ENCODE measurements at places on chromosomes 4 and X.

GRCh38 chrX:118714521-118714920, 12.9 kb upstream of the IL13RA1 start:
- no peak for DNase-seq

DNA sequence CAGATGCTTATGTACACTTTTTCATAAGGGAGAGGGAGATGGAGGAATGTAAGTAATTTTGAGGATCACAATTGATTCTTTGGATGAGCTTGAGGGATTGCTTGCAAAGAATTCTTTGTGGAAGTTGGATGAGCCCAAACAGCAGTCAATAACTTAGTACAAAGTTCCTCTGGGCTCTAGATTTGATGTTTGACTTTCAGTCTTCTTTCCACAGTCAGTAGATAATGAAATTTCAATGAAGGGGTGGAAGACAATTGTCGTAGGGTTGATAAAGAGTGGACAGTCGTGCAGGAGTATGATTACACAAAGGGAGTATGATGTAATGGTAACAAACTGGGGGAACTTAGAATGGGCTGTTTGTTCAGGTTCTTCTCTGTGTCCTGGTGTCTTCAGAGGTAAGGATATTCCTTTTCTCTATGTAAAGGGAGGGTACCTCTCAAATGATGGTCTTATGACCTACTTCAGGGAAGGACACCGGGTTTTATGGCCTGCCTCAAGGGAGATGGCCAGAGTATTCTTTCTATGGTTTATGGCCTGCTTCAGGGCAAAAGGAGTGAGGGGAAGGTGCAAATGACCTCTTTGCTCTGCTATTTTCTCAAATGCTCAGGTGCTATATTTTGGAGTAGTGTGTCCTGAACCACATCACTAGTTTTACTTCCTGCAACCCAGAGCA, 1.7 kb upstream of the ABRAXAS1 start:
- no peak for DNase-seq

DNA sequence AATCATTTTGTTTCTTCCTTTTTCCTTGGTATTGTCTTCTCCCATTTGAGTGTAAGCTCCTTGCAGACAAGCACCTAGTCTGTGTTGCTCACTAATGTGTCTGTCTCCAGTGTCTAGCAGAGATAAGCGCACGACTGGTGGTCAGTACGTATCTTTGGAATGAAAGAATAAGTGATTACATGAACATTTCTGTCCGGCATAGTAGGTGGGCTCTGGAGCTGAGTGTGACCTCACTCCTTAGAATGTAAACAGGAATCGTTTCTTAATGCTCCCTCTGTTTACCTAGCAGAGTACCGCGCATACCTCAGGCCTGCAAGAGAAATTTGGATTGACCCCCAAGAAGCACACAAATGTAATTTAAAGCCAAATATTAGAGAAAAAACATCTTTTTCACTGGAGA, 235.4 kb downstream of the MAML3 start:
- DNase-seq: no peak

- no peak for DNase-seq
These were observed 50.2 kb downstream of the PRKG2 start for GRCh38 chr4:81164623-81165416.

- DNase-seq: no peak
These were observed 258.9 kb upstream of the DDX53 start for GRCh38 chrX:22740836-22741235.

DNA sequence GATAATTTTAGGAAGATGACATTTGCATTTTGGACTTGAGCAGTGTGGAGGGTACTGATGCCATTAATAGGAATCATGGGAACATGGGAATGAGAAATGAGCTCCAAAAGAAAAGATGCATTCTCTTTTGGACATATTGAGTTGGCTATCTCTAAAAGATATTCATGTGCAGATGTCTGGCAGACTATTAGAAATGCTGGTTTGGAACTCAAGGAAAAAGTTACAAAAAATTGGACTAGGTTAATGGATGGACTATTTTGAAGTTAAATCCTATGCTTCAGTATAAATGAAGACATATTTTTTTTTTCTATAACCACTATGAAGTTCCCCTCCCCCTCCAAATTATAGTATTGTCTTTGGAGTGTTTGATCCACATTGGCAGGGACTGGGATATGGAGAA, 3.6 kb upstream of the LIMCH1 start:
- no peak for DNase-seq

DNA sequence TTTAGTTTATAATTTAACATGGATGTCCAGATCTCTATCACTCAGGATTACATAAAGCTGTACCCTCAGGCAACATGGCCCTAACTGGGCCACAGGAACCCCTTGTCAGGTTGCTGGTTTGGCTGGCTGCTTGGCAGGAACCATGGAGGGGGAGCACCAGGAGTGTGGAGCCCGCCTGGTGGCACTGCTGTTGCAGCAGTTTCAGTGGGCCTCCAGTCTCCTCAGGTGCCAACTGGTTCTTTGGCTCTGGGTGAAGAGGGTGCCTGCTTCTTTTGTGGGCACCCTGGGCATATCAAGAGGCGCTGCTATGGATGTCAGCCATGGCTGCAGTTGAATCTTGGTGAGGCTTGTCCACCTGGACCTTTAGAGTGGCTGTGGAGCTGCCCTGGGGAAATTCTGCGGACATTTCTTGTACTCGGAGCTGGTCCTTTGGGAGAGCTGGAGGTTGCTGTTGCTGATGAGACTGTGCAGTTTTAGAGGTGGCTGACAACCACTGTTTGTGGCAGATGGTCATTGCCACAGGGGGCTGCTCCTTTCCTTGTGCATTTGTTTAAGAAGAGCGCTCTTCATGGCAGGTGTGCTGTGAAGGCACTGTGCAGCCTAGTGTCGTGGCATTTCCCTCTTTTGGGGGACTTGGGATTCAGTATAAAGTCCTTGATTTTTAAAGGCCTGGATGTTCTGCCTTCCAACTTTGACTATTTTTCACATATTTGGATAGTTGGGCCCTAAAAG, 10.3 kb upstream of the SMIM14 start:
- no peak for DNase-seq

- no peak for DNase-seq
These were observed 129.7 kb downstream of the PLS3 start for GRCh38 chrX:115690511-115691216.

- DNase-seq: no peak
These were observed 13.3 kb upstream of the CD99 start for GRCh38 chrX:2677764-2678163.

DNA sequence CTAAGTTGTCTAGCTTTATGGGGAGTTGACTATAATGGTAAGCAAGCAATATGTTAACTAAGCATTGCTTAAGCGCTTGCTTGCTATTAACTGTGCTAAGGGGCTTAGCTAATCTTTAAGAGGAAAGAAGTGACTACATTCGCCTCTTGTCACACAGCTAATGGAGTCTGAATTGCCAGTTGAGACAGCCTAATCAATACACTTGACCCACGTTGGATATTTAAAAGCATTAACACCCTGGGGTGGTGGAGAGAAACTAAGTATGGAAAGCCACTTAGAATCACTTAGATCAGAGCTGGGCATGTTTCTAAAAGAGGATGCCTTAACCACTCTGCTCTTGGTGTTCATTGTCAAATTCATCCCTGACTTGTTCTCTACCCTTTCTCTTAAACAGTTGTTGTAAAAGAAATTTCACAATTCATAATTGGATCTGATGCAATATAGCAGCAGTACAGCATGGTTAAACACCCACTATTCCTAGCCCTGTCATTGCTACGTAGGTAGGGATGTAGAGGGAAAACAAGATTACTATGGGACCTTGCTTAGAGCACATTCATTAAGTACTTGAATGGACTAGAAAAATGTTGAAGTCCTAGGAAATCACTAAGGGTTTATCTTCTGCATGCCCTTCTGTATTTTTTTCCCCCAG, 3.5 kb downstream of the ZAR1 start:
- DNase-seq: no peak

- no peak for DNase-seq
These were observed 722 bp upstream of the TMEM33 start for GRCh38 chr4:41934514-41934900.

- DNase-seq: no peak
These were observed 52.2 kb upstream of the TLR3 start for GRCh38 chr4:186016796-186017195.

GRCh38 chrX:136691028-136691809, 43.3 kb downstream of the CD40LG start:
- no peak for DNase-seq

DNA sequence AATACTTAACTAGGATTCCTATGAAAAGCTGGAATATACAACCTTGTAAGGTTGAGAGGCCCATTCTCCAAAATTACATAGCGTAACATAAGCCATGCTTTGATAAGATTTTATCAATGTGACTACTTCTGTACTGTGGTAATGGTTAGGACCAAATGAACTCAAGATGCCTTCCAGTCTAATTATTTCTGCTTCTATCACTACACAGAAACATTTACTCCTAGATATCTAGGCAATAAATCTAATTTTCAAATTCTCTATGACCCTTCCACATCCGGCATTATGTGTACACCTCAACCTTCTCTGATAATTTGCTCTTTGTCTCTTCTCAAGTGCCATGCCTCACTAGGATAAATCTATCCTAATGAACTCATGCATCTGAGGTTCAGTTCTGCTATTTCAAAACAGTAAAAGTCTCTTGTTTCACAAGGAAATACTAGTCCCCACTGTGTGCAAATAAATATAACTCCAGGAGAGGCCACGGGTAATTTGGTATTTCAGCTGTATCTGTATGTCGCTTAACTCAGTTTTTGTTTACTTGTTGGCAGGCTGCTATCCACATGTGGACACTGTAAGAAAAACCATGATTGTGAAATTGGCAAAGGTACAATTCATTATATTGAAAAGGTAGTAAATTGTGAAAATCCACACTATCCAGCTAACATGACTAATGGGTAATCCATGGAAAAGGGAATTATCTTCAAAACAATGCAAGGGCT, 93.3 kb downstream of the PRDM5 start:
- no peak for DNase-seq

GRCh38 chrX:78650906-78651437, 8.2 kb downstream of the RTL3 start:
- DNase-seq: no peak

DNA sequence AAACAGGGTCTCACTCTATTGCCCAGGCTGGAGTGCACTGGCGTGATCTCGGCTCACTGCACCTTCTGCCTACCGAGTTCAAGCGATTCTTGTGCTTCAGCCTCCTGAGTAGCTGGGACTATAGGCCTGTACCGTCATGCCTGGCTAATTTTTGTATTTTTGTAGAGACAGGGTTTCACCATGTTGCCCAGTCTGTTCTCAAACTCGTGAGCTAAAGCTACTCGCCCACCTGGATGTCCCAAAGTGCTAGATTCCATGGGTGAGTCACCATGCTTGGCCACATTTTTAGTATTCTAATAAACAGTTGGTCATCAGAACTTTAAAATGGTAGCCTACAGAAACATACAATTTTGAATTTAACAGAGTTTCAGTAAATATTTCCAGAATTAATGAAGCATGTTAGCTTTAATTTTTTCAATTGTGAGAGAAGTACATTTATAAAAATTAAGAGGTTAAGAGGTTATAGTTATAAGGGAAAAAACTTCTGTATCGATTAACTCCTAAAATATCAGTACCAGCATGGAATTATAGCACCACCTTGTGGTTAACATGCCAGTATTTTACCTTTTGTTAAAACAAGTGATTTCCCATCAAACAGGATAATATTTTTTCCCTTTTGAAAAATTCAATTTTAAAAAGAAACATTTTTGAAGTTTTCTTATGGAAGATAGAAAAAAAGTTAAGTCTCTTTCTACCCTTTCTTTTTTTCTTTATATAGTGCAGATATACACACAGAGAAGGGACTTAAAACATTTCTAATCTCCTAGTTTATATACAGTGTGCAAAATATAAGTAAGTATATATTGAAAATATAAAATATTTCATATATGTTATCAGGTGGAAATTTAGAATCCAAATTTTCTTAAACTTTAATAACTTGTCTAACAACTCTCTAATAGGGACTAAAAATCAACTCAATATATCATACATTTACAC, 35.4 kb downstream of the CEP44 start:
- no peak for DNase-seq

DNA sequence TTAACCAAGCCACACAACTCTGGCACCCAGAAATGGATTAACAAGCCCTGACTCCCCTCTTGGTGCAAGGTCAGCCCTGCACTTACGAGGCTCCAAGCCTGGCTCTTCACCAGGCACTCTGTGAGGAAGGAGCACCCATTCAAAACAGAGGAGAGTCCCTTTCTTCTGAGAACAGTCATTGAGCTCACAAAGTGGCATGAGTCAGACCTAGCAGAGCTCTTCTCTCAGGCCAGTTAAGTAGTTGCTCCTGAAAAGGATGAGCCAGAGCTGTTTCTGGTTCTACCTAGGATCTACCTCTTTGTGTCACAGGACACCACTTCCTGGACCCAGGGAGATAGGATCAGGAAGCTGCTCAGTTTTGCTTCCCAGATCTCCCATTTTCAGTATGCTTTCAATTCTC, 48.2 kb downstream of the EVC2 start:
- no peak for DNase-seq

- no peak for DNase-seq
These were observed 174.8 kb upstream of the GLRA2 start for GRCh38 chrX:14354521-14354920.

- no peak for DNase-seq
These were observed 66.3 kb upstream of the FAM9C start for GRCh38 chrX:13110433-13111324.

- no peak for DNase-seq
These were observed 926.5 kb downstream of the PDHA2 start for GRCh38 chr4:96766359-96766758.

GRCh38 chrX:100418556-100418955, 8.5 kb upstream of the PCDH19 start:
- DNase-seq: no peak

GRCh38 chr4:146134761-146135445, 40.6 kb upstream of the LSM6 start:
- DNase-seq: no peak

DNA sequence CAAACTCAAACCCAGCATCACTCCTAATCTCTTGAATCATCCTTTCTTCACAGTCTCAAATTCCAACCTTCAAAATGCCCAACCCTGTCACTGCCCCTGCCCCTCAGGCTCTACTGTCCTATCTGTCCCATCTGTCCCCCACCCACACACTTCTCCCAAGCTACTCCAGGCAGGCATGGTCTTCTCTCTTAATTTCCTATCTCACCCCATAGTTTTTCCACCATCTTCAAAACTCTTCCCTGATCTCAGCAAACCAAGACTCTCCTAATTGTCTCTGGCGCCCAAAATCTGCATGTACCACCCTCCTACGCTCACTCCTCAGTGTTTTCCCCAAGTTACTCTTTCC, 644 bp downstream of the LAMP2 start:
- no peak for DNase-seq

- DNase-seq: no peak
These were observed 37.3 kb downstream of the SLIT2 start for GRCh38 chr4:20288846-20289512.

GRCh38 chr4:179585761-179586160, 2143.5 kb upstream of the AGA start:
- no peak for DNase-seq

DNA sequence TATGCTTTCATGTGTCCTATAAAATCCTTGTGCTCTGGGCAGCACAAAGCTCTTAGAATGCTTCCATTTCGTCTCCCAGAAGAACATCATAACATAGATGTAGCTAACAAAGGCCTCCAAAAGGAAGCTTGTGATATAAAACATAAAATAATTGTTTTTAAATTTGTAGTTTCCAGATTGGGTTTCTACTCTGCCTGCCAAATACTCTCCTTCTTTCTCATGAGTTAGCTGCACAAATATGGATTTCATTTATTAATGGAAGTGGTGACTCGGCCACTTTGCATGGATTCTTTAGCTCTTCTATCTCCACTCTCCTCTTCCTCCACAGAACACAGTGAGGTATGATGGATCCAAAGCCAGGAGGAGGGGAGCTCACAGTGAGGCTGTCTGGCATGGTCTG, 265.4 kb downstream of the COL25A1 start:
- DNase-seq: no peak

- no peak for DNase-seq
These were observed 80.2 kb upstream of the EDNRA start for GRCh38 chr4:147400721-147401120.

Data from stimulated activated CD4-positive, alpha-beta T cell treated with anti-CD3 and anti-CD28 coated beads, Interleukin-15, amount 100 ng/mL, for 1 hour (primary cell).